ENCODE measurements at places on chromosomes 1 and 21.

GRCh38 chr21:35203093-35203977, 154.2 kb upstream of the RUNX1 start:
- DNase-seq: no peak

GRCh38 chr1:59798600-59798999, 16.1 kb upstream of the HOOK1 start:
- DNase-seq: no peak

GRCh38 chr1:60875138-60875537, 207.2 kb upstream of the NFIA start:
- DNase-seq: no peak

- DNase-seq: no peak
Measured at GRCh38 chr1:160346958-160347357, 3.8 kb downstream of the NCSTN start.

- DNase-seq: no peak
Measured at GRCh38 chr1:165551469-165551868, 7.7 kb downstream of the LRRC52 start.

GRCh38 chr1:117664314-117664713, 58.5 kb downstream of the TENT5C start:
- peak; percentile 34 for DNase-seq

GRCh38 chr1:111471012-111471411, 2.8 kb upstream of the C1orf162 start:
- DNase-seq: peak; percentile 44

- no peak for DNase-seq
Measured at GRCh38 chr21:15009837-15010363, 54.9 kb downstream of the NRIP1 start.

DNA sequence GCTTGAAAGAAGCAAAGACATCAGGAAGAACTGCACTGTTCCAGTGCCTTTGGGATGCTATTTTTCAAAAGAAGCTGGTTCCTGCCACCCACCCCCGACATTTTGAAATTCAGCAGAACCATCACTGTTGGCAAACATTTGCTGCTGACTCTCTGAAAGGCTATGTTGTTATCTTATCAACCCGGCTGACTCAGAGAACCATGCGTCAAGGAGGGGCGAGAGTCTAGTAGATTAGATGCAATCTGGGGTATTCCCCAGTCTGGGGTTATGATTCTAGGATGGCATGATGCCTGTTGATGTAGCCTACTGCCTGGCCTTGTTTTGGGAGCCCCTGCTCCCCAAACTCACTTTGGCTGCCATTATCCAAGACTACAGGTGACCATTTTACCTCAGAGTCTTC, 267.8 kb upstream of the RUNX1 start:
- no peak for DNase-seq

DNA sequence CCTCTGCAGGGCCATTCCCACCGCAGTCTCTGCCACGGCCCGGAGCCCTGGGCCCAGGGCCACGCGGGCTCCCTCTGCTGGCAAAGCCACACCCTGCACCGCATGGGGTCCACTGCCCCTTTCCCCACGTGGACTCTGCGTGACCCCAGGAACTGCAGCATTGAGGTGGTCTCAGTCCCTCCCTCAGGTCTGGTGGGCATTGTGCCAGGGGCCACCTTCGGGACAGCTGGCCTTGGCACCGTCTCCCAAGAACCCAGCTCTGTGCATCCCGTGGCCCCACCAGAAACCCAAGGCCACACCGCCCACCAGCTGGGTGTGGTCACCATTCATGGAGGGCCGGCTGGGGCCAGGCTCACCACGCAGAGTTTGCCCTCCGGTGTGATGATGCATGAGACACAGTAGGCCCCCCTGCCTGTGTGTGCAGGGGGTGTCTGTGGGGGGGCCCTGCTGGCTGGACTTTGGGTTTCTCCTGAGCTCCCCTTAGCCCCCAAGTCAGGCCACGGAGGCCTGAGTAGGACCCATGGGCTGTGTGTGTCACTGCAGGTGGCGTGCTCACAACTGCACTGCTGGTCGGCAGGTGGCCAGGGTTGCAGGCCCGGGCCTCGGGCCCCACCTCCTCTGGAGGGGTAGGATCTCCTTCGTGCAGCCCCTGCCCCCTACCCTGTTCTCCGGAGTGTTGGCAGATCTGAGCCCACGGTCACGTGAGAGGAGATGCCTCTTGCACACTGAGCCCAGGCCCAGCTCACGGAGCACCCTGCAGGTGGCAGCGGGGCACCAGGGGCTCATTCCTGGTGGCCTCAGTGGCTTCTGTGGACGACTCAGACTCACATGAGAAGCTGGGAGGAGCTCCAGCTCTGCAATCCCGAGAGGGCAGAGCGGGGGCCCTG, 5.8 kb downstream of the VWA1 start:
- DNase-seq: peak; percentile 39

DNA sequence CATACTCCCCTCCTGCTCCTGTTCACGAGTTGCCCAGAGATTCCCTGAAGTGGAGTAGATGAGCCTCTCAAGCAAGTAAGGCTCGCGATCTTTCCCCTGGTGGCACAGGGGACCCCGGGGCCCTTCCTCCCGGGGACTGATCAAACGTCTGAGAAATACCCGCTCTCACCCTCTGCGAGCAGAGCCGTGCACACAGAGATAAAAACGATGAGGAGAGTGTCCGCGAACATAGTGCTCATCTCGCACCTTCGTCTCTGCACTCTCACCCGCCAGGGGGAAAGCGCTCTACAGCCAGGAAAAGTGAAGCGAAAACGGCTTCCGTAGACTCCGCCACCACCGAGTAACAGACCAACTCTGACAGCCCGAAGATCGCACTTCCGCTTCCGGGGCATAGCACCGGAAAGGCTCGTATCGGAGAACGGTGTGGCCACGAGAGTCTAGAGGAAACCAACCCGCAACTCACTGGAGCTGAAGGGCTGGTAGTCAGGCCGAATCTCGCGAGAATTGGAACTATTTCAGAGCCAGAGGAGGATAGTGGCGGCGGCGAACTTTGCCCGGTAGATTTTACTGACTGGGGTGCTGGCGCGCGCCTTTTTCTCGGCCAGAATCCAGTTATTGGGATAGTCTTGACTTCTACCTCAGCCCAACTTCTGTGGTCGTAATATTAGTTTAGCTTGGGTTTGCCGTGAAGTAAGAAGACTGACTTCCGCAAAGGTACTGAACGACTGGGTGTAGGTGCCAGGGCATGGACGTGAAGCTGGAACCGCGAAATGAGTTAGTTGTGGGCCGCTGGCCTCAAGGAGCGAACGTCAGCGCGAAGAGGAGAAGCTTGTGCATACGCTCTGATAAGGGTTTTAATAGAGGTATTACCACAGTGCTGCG, at the start of gene TMCO1:
Gene TMCO1 (minus strand): TSS at position 356 of the 882 bp plus-strand sequence. CDS start 117 bp downstream, at position 239.
- DNase-seq: peak; percentile 89

- no peak for DNase-seq
Measured at GRCh38 chr1:201062511-201063091, 39.1 kb upstream of the KIF21B start.

DNA sequence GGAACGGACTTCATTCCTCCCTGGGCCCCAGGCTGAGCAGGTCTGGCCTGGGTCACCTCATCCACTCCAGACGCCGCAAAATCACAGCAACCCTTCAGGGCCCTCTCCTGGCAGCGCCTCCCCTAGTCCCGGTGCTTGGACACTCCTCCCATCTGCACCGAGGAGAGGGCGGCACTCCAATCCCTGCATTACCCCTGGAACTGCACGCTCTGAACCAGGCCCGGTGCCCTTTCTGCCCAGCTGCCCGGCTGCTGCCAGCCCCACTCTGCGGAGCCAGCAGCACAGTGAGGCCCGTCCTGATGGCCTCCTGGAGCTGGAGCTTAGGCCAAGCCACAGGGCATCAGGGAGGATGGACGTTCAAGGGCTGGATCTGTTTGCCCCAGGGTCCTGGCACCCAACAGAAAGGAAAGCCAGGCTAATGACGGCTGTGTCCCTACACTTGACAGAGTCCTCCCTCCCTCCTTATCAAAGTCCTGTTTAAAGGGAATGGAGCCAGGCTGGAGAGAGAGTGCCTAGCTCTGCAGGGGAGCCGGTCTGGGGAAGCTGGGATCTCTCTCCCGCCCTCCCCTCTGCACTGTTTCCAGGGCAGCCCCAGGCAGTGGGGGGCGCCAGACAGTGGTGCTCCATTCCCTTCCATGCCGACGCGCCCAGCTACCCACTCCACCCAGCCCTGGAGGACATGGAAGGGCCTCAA, 12.7 kb downstream of the COL6A2 start:
- DNase-seq: no peak

DNA sequence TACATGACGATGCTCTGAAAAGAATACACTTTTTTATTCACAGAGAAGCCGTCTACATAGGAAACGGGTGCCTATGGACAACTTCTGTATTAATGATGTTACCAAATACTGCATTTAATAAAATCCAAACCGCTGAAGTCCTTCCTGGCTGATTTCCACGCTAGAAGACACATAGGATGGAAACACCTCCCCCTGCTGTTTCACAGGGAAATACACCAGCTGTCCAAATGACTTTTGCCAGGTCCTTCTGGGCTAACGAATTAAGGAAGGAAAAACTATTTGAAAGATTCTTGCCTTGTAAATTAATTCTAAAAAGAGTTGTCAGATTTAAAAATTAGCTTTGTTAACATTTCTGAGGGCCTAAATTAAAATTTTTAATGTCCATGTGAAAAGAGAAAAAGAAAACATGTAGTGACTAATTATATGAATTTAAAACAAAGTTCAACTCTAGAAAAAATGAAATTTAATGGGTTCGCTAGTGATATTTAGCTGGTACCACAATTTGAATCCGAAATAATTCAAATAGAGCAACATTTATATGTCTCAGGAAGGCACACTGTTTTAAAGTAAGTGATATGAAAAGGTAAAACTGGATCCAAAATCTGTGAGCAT, 146.0 kb downstream of the RERE start:
- DNase-seq: no peak

GRCh38 chr1:192518700-192519099, 56.9 kb upstream of the RGS1 start:
- no peak for DNase-seq

DNA sequence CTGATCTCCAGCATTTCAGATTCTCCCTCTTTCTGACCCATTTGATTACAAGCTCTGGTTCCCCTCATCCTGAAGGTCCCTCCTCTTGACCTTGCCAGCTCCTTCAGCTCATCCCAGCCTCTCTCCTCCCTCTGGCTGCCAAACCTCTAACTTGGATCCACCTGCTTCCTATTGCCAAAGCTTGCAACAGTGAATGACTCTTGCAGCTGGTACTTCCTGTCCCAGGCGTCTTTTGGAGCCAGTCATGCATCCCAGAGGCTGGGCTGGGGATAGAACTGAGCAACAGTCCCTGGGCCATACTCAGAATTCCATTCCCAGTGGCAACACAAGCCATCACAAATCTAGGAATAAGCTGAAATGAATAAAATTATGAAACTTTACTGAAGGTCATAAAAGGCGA, 27.7 kb upstream of the SPOCD1 start:
- DNase-seq: no peak

- DNase-seq: no peak
Measured at GRCh38 chr21:45634511-45635183, 8.9 kb upstream of the PCBP3 start.

GRCh38 chr1:115898020-115898419, 57.1 kb upstream of the NHLH2 start:
- no peak for DNase-seq

- no peak for DNase-seq
Measured at GRCh38 chr1:43452789-43453441, 816 bp downstream of the HYI start.

- no peak for DNase-seq
Measured at GRCh38 chr1:197683895-197684553, 91.3 kb downstream of the DENND1B start.

- no peak for DNase-seq
Measured at GRCh38 chr21:33552093-33552998, 9.5 kb downstream of the SON start.

- DNase-seq: no peak
Measured at GRCh38 chr1:226325178-226325577, 16.2 kb upstream of the LIN9 start.

DNA sequence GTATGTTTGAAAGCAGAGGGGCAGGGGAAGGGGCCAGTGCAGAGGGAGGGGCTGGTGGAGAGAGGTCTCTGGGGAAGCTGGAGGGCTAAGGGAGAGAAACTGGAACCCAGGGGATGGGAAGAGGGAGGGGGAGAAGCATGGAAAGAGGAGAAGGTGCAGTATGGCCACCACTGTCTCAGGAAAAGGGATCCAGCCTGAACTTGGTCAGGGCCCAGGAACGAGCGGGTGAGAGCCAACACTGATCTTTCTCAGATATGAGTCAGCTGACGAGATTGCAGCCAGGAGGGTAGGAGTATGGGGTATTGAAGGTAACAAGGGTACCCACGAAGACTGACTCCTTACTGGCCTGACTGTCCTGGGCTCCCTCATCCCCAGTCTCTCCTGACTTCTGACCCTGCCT, 18.0 kb downstream of the TIE1 start:
- DNase-seq: no peak

GRCh38 chr21:15289896-15290841, 225.4 kb upstream of the NRIP1 start:
- no peak for DNase-seq

GRCh38 chr1:183323849-183324683, 94.1 kb downstream of the NMNAT2 start:
- no peak for DNase-seq

GRCh38 chr1:72241397-72241796, 40.9 kb downstream of the NEGR1 start:
- no peak for DNase-seq

DNA sequence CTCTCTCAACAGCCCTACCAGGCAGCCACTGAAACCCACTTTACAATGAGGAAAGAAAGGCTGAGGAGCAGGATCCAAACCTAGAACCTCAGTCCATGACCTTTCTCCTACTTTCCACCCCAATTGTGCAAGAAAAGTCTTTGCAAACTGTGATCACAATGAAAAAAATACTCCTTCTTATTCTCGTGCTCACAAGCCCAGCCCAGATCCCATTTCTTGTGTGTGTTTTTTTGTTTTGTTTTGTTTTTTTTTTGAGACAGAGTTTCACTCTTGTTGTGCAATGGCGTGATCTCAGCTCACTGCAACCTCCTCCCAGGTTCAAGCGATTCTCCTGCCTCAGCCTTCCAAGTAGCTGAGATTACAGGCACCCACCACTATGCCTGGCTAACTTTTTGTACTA, 97.7 kb downstream of the CRYAA start:
- no peak for DNase-seq

- DNase-seq: no peak
Measured at GRCh38 chr1:86114816-86115400, 41.7 kb downstream of the COL24A1 start.

- DNase-seq: no peak
Measured at GRCh38 chr1:181023265-181024057, 791 bp upstream of the STX6 start.

DNA sequence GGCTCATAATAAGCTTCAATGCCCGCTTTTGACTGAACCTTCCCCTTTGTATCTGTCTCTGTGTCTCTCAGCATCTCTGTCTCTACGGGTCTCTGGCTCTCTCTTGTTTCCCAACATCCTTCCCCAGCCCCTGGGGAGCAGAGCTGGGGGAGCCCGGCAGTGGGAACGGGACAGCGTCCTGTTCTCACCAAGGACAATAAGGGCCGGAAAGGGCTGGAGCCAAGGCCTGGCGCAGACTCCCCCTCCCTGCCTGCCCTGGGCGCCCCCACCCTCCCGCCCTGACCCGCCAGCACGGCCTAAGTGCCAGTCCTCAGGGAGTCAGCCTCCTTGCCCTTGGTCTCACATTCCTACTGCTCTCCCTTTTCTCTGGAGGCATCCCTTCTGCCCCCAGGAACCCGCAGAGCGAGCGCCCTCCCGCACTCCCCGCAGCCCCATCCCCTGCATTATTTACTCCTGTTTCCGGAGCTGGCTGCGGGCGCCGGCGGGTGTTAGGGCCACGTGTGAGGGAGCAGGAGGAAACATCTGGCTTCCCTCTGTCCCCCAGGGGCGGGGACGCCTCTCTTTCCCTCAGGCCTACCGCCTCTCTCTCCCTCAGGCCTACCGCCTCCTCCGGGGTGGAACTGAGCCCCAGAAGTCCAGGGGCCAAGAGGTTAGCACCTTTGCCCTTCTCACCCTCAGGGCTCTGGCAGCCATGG, 6.5 kb downstream of the KRTCAP2 start:
- no peak for DNase-seq

Measured in activated T-helper 9 cell treated with anti-CD3 and anti-CD28 coated beads, Interleukin-2, amount 50 U/mL, for 16 hours (primary cell).